ENCODE measurements at places on chromosomes 3 and 15.

DNA sequence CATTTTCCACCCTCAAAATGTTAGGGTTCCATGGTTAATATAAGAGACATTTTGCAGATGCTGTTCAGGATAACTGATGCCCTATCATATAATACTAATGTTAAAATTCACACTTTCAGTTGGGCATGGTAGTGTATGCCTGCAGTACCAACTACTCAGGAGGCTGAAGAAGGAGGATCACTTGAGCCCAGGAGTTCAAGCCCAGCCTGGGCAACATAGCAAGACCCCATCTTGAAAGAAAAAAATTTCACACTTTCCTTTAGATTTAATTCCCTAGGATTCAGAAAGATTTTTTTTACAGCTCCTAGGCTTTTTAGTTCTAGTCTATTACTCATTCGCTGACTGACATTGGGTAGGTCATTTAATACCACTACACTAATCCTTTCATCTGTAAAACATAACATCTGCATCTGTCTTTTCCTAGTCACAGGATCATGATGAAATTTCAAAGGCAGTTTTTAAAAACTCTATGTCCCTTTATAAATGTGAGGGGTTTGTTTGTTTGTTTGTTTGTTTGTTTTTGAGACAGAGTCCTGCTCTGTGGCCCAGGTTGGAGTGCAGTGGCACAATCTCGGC lies 103.7 kb downstream of the MYO5A start:
- no peak for DNase-seq

GRCh38 chr15:79702621-79703020 lies 194.2 kb downstream of the MTHFS start:
- DNase-seq = no peak

DNA sequence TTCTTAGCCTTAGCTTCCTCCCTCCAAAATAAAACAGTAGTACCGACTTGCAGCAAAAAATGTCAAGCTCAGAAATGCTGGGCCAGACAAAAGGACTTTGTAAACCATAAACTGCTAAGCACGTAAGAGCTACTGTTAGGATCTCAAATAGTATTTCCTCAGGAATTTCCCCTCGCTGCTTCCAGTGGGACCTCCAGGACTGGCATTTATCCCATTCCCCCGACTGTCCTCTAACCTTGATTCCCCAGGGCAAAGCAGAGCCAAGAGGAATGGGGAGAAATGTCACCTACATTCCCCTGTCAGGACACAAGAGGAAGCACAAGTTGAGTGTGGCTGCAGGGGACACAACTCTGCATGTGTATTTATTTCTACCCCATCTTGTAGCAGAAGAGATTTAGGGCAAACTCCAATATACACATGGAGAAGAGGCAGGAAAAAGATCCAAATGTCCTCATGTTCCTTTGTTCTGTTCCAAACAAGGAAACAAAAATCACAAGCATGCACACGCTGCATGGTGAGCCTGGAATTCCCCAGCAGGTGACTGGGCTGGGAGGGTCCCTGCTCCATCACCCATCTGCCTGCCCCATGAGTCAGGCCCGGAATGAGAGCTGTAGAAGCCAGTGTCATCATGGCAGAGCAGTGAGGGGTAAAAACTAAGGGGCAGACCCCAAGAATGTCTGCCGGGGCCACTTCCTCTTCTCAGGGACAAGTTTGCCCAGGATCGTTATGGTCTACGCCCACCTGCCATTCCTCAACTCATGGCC lies 4.2 kb downstream of the STOML1 start:
- DNase-seq = no peak

DNA sequence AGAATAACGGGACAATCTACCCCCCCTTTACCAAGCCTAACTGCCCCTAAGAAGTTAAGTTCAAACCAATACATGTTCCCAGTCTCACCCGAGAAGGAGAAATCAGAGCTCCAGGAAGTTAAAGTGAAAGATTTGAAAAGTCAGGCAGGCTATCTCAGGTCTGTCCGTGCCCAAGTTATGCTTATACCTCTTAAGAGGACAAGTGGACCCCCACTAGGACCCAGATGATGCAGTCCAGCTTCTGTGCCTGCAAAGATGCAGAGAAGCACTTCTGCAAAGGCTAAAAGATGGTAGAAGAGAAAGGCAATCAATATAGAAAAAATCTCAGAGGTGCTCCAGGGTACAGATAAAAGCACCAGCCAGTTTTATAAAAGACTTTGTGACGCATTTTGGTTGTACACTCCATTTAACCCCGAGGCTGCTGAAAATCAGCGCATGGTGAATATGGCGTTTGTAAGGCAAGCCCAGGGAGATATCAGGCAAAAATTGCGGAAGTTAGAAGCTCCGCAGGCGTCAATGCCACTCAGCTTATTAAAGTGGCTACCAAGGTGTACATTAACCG lies 9.8 kb upstream of the SLC9C1 start:
- no peak for DNase-seq

GRCh38 chr15:26892182-26892518 lies 25.3 kb downstream of the GABRA5 start:
- DNase-seq = no peak

DNA sequence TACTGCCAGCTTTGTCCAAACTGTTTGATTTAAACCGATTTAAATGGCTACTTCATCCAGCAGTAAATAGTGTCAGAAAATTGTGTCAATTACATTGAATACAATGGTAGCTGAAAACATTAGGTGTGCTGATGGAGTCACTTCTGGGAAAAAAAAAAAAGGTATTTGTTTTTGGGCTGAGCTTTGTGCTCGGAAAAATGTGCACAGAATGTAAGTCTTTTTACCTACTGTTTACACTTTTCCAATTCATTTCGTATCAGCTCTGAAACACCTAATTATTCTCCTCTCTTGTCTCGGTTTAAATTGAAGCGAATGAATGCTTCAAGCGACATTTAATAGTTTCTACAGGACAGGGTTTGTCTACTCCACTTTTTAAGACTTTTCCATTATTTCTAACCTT lies 1078.4 kb downstream of the ROBO1 start:
- no peak for DNase-seq

GRCh38 chr3:101720851-101721840 lies 3.3 kb upstream of the CEP97 start:
- DNase-seq = no peak

GRCh38 chr3:138440596-138440995 lies 6.2 kb downstream of the ESYT3 start:
- no peak for DNase-seq

- no peak for DNase-seq
These were observed 270.0 kb upstream of the PEX5L start for GRCh38 chr3:180306691-180307090.

DNA sequence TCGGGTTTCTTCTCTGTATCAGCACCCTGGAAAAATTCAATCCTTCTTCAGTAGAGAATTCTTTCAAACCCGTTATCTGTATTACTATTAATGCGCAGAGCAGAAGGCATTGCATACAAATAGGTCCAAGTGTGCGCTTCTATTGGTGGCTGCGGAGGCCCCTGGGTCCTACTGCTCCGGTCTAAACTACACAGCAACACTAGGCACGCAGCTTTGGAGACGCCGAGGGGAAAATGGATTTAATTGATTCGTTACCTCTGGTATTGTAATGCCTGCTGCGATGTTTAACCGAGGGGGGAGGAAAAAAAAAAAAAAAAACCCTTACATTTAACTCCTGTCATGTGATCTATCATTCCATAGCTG lies at the start of gene ROBO1:
ROBO1 (minus strand) TSS at position 94 of the 363 bp plus-strand sequence.
- DNase-seq = no peak

- DNase-seq = peak; percentile 13
These were observed 62.5 kb downstream of the MYO5A start for GRCh38 chr15:52466134-52466701.

- no peak for DNase-seq
These were observed 272.1 kb downstream of the SI start for GRCh38 chr3:164806188-164806587.

- no peak for DNase-seq
These were observed 17.1 kb upstream of the LZTFL1 start for GRCh38 chr3:45858809-45859543.

DNA sequence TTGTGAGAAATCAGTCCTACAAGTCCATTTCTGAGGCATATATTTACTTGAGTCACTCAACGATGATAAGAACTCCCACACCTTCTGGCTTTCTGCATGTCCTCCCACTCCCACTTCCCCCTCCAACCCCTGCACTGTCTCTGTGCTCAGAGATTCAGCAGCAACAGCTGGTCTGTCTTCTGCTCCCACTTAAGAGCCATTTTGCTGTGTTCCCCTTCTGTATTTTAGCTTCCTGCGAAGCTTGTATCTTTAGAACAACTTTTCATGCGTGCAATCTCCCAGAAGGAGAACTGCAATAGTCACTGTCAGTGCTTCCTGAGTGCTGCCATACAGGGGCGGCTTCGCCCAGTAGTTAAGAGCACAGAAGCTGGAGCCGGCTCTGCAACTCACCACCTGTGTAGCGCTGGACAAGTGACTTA lies 90.0 kb upstream of the SPATA12 start:
- no peak for DNase-seq

DNA sequence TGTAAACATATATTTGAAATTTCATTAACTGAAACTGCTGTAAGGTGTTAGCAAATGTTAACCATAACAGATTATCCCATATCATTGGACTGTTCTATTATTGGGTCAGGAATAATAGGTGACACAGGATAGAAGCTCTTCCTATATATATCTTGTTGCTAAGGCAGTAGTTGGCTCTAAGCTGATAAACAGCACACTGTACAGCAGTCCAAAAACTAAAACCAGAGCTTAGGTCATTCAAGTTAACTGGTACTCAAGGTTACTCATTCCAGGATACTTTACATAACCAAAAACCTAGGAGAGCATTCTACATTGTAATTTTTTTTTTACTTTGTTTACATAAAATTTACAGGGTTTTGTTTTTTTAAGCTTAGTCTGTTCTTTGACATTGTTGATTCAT lies 8.9 kb downstream of the DNAJC19 start:
- no peak for DNase-seq

- DNase-seq = no peak
These were observed 18.6 kb downstream of the LRRFIP2 start for GRCh38 chr3:37155782-37156181.

DNA sequence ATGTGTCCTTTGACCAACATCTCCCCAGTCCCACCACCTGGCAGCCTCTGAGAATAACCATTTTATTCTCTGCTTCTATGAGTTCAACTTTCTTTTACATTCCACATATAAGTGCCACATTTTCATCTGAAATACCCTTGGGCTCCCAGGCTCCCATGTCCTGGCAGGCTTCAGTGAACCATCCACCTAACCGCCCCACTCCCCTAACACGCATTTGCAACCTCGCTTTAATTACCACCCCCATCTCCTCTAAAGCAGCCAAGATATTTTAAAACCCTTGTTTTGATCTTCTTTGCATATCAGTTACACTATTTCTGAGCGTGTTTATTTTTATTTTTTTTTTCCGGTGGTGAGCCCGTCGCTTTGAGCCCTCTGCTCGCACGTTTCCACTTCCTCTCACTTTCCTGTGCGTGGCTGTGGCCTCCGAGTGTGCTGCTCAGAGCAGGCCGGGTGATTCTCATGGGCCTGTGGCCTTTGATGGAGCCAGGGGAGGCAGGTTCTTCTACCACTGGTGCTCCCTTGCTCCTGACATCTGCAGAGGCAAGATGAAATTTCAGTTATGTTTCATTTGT lies 195.4 kb upstream of the LPP start:
- peak; percentile 26 for DNase-seq

- DNase-seq = no peak
These were observed 340.2 kb downstream of the LRRC3B start for GRCh38 chr3:26962492-26963360.

- DNase-seq = no peak
These were observed 14.2 kb downstream of the RHCG start for GRCh38 chr15:89482139-89482538.

GRCh38 chr3:64358853-64359252 lies 133.6 kb upstream of the PRICKLE2 start:
- DNase-seq = no peak

DNA sequence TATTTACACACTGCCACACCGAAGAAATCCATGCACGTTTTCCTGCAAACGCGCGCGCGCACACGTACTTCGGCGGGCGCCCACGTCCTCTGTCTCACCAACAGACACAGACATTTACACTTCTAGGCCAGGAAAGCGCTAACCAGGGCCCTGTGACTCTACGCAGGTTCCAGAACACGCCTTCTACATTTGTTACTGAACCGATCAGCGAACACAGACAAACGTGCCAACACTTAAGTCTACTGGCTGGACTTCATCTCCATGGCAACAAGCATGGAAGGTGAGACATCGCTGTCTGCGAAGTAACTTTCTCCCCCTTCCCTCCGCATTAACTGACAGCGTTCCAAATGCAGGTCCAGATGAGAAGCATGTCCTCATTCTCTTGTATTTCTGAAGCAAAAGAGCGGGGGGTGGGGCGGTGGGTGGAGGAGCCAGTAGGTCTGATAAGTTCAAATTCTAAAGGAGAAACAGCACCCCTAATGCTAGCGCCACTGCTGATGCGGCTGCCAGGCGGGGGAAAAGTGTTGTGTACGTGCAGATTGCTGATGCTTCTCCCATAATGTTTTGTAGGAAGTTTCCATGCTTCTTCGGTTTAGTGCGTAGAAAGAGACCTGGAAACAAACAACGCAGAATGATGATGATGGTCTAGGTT lies at the start of gene CTXN2:
CTXN2 (plus strand) TSS at position 92 of the 652 bp plus-strand sequence. CDS start 9,636 bp downstream, outside the sequence.
- no peak for DNase-seq

- DNase-seq = no peak
These were observed 18.3 kb upstream of the MYH15 start for GRCh38 chr3:108528459-108529252.

GRCh38 chr3:34463414-34463813 lies 665.0 kb downstream of the PDCD6IP start:
- no peak for DNase-seq

GRCh38 chr15:45646220-45646619 lies 11.4 kb downstream of the SQOR start:
- no peak for DNase-seq

DNA sequence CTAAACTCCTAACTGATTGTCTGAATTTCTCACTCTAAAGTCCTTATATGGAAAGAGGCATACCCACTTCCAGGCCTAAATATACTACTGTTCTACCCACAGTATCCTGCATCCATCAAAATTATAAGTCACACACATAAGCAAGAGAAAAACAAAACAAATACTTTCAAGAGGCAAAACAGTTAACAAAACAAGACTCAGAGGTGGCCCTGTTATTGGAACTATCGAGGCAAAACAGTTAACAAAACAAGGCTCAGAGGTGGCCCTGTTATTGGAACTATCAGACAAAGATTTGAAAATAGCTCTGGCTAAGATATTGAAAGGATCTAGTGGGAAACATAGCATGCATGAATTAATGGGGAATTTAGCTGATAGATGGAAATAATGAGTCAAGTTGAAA lies 224.2 kb upstream of the CGNL1 start:
- no peak for DNase-seq

Measured in activated T-helper 1 cell treated with anti-CD3 and anti-CD28 coated beads, Interleukin-2, amount 50 U/mL, for 16 hours (primary cell).